ENCODE measurements at places on chromosomes 2 and 18.

DNA sequence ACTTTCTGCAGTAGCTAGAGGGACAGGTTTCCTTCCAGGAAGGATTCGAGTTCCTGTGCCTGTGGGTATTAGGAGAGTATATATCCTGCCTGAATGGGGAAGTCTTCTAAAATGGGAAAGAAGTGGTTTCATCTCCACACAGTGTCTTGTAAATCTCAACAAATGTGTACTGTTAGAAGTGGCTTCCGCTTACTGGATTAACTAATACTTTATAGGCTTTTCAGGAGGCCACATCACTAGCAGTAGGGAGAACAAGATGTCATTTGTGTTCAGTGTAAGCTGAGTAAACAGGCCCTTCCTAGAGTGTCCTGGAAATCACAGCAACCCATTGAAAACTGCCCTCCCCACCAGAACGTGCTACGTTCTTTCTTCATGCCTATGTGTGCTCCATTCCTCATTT lies 12.5 kb upstream of the POLR1B start:
- DNase-seq, result no peak

DNA sequence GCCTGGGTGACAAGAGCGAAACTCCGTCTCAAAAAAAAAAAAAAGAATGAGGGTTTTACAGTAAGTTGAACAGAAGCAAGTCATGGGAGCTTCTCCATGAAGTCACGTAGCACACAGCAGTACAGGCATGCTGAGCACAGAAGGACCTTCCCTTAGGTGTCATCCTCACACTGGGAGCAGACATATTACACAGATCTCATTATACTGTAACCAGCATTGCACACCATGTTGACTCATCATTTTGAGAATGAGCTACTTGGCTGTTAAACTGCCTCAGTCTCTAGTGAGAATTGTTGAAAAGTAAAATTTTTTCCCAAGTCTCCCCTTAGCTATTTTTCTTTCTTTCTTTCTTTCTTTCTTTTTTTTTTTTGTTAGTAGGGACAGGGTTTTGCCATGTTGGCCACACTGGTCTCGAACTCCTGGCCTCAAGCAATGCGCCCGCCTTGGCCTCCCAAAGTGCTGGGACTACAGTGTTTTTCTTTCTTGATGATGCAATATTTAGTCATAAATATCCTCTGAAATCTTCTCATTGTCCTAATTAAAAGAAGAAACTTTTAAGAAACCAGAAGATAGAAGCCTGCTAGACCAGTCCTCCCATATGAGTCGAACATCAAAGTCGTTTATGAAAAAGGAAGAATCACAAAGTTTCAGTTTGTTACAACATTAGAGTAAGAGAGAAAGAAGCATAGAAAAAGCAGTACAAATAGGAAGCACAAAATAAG lies 37.9 kb upstream of the PPP1CB start:
- peak; percentile 60 for DNase-seq

- DNase-seq, result no peak
Observed at GRCh38 chr2:213411582-213412289, 127.5 kb downstream of the SPAG16 start.

GRCh38 chr2:85756822-85757435 lies 3.1 kb downstream of the ATOH8 start:
- no peak for DNase-seq

GRCh38 chr2:163312713-163313112 lies 423.1 kb downstream of the FIGN start:
- DNase-seq, result no peak

GRCh38 chr2:238528953-238529781 lies 102.4 kb downstream of the ASB1 start:
- no peak for DNase-seq

DNA sequence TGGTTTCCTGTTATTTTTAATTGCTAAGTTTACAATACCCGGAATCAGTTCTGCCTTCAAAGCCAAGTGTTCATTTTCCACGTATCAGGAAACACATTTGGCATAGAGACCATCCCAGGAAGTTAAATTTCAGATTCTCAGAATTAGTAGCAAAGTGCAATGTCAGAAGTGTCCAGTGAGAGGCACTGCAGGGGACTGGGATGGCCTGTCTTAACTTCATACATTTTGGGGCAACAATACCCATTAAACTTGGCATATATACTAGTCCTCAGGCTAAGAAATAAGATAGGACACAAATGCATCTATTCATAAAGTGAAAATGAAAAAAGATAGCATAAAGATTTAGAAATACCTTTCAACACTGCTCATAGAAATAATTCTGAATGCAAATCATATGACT lies 1.5 kb upstream of the IL1RL2 start:
- peak; percentile 11 for DNase-seq

DNA sequence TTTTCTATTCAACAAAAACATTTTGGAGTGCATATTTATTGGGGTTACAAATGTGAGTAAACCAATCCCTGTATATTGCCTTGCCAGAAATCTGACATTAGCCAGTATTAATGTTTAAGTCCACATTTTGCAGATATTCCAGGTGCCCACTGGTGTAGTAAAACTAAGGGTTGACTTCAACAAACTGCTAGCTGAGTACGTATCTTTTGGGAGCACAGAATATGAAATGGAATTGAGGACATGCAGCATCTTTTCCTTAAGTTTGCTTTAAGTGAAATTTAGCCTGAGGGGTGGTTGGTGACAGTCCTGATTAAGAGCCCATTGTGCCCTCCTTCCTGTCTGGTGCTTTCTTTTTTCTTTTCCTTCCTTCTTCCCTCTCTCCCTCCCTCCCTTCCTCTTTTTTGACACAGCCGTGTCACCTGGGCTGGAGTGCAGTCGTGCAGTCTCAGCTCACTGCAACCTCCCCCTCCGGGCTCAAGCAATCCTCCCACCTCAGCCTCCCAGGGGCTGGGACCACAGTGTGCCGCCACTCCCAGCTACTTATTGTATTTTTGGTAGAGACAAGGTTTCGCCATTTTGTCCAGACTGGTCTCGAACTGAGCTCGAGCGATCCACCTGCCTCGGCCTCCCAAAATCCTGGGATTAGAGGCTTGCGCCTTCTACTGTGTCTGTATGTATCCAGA lies 1.6 kb downstream of the NUP35 start:
- DNase-seq, result peak; percentile 21

GRCh38 chr18:50422286-50422898 lies 47.5 kb downstream of the SKA1 start:
- no peak for DNase-seq

DNA sequence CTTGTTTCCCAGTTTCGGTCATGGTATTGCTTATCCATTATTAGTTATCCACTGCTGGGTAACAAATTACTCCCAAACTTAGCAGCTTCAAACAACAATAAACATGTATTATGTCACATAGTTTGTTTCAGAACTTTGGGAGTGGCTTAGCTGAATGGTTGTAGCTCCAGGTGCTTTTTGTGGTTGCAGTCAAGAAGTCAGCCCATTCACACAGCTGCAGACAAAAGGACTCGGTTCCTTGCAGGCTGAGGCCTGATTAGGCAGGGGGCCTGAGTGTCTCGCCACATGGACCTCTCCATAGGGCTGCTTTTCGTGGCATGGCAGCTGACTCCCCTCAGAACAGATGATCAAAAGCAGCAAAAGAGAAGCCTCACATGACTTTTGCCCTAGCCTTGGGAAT lies 58.2 kb upstream of the ITGA4 start:
- DNase-seq, result no peak

- no peak for DNase-seq
Observed at GRCh38 chr2:220278022-220278421, 650.6 kb downstream of the SLC4A3 start.

DNA sequence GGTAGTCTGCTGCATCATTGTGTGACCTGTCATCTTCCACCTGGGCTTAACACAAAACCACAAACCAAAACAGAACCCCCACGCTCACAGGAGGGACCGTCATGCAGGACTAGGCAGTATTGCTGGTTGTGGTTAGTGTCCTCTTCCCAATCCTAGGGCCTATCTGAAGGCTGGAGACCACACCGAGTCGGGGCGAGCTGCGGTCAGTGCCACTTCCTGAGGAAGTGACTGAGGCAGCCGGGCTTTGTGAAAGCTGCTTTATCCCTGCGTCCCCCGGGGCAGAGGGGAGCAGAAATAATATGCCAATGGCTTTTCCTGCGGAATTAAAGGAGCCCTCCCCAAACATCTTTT lies 22.9 kb downstream of the ZNF532 start:
- DNase-seq, result peak; percentile 97

GRCh38 chr2:12501469-12502158 lies 215.1 kb upstream of the TRIB2 start:
- peak; percentile 65 for DNase-seq

DNA sequence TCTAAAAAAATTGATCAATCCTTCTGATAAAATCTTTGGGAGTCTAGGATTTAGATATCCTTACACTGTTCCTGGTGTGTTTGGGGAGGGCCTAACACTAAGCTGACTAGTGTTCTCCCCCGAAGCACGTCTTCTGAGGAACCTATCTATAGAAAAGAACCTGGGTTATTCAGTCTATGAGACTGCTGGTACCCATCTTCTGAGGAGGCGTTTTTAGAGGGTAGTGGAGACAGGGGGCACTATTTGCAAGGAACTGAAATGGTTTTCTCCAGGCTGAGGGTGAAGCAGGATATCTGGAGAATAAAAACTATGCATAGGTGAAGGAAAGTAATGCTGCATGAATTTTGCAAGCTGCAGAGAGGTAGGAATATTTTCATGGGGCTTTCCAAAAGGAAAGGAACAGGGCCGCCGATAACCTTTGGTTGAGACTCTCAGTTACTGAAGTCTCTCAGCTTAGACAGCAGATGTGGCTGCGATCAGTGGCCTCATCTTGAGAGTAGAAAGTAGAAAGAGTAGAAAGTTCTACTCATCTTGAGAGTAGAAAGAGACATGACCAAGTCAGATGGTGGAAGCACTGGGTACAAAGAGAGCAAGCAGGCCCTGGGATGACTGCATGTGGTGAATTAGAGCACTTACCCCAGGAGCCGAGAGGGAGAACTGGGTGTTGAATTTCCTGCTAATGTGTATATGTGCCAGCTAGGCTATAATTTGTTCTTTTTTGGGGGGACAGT lies 31.8 kb upstream of the KCNE4 start:
- peak; percentile 23 for DNase-seq

GRCh38 chr18:34866310-34866709 lies 156.2 kb downstream of the DTNA start:
- DNase-seq, result no peak

GRCh38 chr2:236499691-236500578 lies 69.7 kb upstream of the ACKR3 start:
- peak; percentile 12 for DNase-seq

GRCh38 chr18:43078478-43079092 lies 36.9 kb downstream of the RIT2 start:
- no peak for DNase-seq

DNA sequence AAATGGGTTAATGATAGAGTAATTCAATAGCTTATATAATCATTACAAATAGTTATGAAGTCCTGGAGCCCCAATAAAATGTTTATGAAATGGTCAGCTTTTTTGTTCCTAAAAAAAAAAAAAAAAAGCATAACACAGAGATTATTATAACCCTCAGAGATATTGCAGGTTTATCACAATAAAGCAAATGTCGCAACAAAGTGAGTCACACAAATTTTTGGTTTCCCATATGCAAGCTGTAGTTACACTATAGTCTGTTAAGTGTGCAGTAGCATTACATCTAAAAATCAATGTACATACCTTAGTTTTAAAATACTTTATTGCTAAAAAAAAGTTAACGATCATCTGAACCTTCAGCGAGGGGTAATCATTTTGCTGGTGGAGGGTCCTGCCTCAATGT lies 20.0 kb downstream of the WDFY1 start:
- peak; percentile 71 for DNase-seq

- DNase-seq, result no peak
Observed at GRCh38 chr2:37576831-37577230, 94.6 kb downstream of the CDC42EP3 start.

- DNase-seq, result no peak
Observed at GRCh38 chr2:230998882-230999281, 3.0 kb downstream of the SPATA3 start.

DNA sequence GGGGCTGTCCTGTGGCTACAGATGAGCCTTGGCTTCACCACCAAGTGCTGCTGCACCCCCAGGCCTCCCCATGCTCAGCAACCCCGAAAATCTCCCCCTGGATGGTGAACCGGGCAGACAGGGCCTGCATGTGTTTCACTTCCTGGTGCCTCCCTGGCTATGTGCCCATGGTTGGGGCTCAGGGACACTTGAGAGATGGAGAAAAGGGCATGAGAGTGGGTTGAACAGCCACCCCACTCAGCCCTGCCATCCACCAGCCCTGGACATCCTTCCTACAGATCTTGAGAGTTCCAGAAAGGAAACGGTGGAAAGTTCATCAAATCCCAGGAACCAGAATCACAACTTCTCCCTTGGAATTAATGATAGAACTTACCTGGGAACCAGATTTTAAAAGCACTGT lies 74.7 kb upstream of the TEX51 start:
- no peak for DNase-seq

Measured in NB4 (cell line).